Fibroblast of skin of abdomen (primary cell): ENCODE measurements at places on chromosomes 4 and X.
A peak's percentile ranks its signal among the peaks of the same experiment; 100 is the strongest.

GRCh38 chr4:42296196-42296595 lies 101.1 kb upstream of the SHISA3 start:
- DNase-seq, result no peak

- DNase-seq, result no peak
Observed at GRCh38 chr4:108192056-108192455, 23.3 kb upstream of the LEF1 start.

DNA sequence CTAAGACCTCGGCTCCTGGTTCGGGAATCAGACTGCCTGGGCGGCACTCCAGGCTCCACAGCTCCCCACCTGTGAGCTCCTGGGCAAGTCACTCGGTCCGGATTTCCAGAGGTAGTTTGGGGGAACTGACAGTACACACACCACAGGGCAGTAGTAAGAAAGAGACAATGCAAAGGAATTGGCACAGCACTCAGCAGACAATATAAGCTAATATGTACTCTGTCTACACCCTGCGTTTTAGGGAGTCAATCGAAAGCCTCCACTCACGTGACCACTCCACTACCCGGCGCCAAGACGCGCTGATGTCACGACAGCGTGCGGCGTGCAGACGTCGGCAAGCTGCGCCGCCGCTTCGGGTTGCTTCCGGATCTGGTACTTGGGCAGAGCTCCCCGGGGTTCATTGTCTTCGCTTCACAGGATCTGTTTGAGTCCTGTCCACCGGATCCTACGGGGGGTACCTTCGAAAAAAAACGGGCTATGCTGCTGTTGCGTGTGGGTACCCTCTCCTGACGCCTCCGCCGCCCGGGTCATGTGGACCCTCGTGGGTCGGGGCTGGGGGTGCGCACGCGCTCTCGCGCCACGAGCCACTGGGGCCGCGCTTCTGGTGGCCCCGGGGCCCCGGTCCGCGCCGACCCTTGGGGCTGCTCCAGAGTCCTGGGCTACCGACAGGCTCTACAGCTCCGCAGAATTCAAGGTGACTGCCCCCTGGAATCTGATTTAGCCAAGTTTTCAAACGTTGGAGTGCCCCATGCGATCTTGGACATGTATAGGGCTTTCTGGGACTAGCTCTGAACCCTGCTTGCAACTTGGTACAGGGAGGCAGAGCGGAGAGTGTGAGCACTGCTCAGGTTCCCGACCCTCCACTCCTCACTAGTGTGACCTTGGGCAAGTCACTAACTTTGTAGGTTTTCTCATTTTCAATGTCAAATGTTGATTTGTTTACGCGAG lies at the start of gene GUF1:
Gene GUF1, plus strand, starts transcription at position 327 of the 948 bp plus-strand sequence. Its CDS starts 203 bp downstream, at position 530.
- peak; percentile 89 for DNase-seq

GRCh38 chrX:129719931-129720530 lies 18.7 kb upstream of the XPNPEP2 start:
- no peak for DNase-seq

DNA sequence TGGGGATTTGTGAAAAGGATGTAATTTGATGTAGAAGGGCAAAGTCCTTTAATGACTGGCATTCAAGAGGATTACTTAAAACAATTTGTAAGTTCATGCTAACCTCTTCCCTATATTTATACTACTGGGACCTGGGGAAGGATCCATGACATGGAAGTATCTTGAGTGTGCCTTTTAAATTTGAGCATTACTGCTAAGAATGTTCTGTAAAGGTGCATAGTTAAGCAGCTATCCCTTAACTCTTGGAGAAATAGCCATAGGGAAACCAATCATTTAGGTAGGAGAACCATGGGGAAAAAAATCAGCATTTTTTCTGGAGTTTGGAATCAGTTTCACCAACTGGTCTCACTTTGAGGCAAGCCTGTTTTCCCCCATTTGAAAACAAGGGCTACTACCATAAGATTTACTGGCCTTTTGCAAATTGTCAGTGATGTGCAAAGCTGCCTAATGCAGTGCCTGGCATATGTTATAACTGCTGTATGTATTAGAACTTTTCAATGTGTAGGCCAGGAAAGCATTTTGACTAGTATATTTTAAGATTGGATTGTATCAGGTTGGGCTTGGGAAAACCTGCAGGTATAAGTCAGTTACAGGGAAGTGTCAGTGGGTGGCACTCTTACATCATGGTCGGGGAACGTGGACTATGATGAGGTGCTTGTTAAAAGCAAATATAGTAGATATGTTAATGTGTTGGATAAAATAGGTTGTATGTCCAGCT lies 72.1 kb downstream of the PRSS12 start:
- DNase-seq, result peak; percentile 76

- peak; percentile 23 for DNase-seq
Observed at GRCh38 chr4:95549246-95550114, 707 bp upstream of the UNC5C start.

DNA sequence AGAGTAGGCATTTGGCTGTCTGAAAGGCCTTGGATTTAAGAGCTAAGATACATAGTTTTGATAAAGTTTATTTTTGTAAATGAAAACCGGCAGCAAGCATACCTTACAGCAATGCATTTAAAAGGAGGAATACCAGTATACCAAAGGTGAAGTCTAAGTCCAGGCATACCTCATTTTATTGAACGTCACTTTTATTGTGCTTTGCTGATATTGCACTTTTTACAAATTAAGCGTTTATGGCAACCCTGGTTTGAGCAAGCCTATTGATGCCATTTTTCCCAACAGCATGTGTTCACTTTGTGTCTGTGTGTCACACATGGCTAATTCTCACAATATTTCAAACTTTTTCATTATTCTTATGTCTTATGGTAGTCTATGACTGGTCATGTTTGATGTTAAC lies 8.4 kb upstream of the SLC6A14 start:
- DNase-seq, result no peak

- DNase-seq, result no peak
Observed at GRCh38 chr4:47824840-47825239, 13.0 kb downstream of the CORIN start.

DNA sequence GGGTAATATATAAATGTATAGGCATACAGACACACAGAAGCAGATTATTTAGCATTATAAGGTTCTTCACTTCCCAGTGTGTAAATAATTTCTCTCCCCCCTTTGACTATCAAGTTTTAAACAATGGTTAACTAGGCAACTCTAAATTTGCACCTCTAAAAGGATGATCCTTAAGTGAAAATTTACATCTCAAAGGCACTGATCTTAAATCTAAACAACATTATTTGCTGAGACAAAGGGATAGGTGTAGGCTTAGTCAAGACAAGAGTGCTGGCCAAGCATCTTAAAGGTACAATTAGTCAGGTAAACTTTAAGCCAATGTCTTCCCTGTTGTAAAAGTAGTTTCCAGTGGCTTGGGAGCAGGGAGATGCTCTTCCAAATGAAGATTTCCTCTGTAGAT lies 33.0 kb downstream of the NLRP2B start:
- no peak for DNase-seq

DNA sequence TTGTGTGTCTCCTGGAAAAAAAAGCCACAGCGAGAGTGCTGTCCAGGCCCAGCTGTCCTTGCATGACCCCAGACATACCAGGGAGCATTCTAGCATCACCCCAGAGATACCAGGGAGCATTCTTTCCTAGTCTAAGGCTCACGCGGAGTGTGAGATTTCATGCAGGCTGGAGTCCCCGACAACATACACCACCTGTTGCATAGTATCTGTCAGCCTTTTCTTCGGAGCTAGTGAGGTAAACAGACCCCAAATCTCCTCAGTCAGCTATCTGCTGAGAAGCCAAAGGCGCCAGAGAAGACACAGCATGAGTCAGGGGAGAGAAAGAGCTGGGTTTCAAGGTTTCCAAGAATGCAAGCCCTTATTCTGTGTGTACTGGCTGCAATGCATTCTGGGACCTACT lies 23.1 kb upstream of the ZXDA start:
- no peak for DNase-seq

GRCh38 chr4:8173492-8174242 lies 15.1 kb upstream of the ABLIM2 start:
- DNase-seq, result no peak

GRCh38 chr4:7815562-7815961 lies 124.1 kb downstream of the AFAP1 start:
- DNase-seq, result peak; percentile 54

DNA sequence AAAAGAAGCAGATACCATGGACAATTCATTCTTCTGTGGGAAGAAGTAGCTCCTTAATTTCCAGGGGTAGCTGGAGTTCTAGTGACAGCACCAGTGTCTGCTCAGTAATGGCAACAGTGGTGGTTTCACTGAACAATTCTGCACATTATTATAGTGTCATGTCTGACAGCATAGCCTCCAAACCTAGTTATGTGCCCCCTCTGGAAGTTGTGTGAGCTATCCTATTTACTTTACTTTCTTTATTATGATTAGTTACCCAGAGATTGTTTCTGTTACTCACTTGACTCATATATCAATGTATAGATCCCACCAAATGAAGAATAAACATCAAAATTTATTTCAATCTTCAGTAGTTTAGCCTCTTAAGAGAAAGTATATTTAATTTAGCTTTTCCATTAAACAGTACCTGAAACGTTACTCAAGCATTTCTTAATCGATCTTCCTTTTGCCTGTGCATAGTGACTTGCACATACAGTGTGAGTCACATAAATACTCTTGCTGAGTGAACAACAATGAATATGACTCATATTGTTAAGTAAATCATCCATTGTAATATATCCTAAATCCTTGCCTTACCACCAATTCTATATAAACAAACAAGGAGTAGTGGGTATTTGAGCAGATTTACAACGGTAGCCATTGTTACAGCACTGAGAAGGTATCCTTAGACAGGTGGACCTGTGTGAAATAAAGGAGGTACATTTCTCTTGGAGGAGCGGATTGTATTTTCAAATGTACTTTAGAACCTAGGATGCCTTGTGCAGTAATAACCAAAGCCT lies 534.7 kb downstream of the ANKRD50 start:
- peak; percentile 63 for DNase-seq

DNA sequence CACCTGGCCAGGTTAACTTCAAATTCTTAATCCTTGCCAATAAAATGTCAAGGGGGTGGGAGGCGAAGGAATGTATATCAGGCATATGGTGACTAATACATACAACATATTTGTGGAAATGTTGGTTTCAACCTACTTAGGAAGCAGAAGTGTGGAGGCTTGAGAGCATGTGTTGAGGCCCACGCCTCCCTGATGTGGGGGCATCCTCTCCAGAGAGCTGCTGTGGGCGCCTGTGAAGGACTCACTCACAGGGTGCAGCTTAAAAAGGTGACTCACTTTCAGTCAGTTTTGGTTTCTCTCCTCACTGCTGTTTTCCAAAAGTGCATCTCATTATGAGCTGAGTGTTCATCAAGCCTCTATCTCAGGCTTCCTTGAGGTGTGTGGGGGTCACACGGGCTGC lies 27.5 kb downstream of the LNX1 start:
- DNase-seq, result peak; percentile 98

GRCh38 chrX:17525762-17526555 lies 151.0 kb downstream of the NHS start:
- peak; percentile 86 for DNase-seq

- no peak for DNase-seq
Observed at GRCh38 chr4:18698119-18698883, 676.7 kb upstream of the LCORL start.

- DNase-seq, result no peak
Observed at GRCh38 chrX:111831343-111831742, 44.6 kb upstream of the TRPC5OS start.

GRCh38 chrX:110944311-110944750 lies 148.7 kb upstream of the CHRDL1 start:
- DNase-seq, result no peak

DNA sequence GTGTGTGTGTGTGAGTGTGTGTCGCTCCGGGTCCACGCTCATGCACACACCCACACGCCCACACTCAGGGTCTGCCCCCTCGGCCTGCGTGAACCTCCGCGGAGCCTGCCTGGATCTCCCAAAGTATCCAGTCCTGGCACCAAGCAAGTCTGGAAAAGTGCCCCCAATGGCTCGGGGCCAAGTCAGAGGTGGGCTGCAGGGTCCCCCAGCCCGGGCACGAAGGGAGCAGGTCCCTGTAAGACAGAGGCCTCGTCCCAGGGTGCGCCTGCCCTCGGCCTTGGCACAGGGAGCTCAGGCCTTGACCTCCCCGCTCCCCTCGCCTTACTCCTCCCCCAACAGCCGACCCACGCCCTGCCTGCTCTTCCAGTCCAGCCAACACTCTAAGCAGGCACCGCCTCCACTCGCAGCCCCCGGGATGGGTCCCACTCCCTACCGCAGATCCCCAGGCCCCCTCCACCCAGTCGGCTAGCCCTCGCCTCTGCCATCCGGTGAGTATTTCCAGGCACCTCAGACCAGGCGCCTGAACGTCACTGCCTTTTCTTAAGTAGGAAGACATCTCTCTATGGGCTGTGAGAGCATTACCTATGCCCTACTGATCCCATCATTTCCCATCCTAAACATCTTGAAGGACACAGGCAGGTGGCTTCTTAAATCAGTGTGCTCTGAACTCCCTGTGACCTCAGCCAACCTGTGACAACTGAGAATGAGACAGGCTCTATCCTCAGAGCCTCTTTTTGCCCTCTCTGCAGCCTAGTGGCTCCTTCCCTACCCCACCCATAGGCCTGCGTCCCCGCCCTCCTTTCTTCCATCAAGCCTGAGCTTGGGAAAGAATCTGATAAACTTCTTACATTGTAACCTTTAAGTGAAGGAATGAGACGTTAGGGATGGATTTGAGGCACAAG lies 704 bp downstream of the FAM114A1 start:
- peak; percentile 27 for DNase-seq

GRCh38 chr4:140719022-140719421 lies 37.2 kb downstream of the TBC1D9 start:
- peak; percentile 68 for DNase-seq

- no peak for DNase-seq
Observed at GRCh38 chrX:130645955-130646583, 244.3 kb downstream of the RBMX2 start.

DNA sequence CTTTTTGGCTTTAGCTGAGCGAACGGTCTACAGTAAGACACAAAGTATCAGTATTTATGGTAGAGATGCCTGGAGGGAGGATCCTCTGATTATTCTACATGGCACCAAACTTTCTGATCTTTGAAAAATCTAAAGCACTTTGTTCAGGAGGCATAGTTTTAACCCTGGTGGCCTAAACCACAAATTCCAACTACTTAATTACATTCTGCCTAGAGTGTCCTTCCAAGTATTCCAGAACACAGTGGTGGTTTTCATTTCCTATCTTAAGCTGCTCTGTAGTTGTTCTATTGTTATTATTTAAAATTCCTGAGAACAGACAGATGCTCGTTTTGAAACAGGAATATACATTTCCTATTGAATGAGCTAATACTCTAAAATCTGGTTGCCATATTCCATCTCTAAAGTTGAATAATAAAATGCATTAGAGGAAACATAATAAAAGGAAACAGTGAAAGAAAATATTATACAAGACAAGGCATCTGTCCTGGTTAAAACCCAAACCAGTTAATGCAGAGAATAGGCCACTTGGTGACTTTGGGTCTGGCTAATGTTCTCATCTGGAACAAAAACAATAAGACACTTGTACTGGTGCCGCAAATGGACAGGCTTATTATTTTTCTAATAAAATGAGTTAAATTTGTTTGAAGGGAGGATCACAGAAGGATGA lies 657.4 kb downstream of the SPRY1 start:
- peak; percentile 72 for DNase-seq
